Bladder microvascular endothelial cell (primary cell): ENCODE measurements at places on chromosomes 4 and X. TPM values are rescaled to one million over a fixed set of nuclear protein-coding genes. Genes with fewer than 3 reads are reported as not detected.

Gene GRIA3
- total RNA-seq = 0.32 TPM in 1 of 2 replicates, not detected in the other

Gene TACR3
- total RNA-seq = not detected in 2 replicates

Gene RGN
- total RNA-seq = under 0.01 and 0.57 TPM in 2 replicates

Gene SFRP2
- total RNA-seq = under 0.01 TPM in 1 of 2 replicates, not detected in the other

Gene JCHAIN
- total RNA-seq = not detected in 2 replicates
